Activated B cell treated with CpG ODN at 0.5 μM for 24 hours (primary cell): ENCODE measurements at places on chromosomes 1 and 21.

DNA sequence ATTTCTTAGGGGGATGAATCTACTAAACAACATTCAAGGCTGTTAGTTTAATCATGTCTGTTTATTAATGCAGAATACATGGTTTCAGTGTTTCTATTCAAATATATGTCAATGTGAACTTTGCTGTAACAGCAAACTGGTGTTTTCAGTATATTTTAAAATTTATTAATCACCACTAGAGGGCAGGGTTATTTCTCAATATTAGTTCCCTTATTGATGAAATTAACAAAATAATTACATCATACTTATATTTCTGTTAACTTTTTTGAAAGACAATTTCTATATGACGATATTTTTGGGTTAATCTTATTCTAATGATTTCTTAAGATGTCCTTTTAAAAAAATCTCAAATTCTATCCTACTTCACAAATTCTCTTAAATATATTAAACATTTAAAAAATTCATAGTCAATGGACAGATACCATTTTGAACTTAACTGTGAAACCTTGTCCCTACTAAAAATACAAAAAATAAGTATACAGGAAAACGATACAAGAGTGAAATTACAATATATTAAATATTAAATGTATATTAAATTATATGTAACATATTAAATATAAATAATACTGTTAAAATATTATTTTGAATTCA is 1034.1 kb upstream of the PRMT6 start:
- DNase-seq = no peak

DNA sequence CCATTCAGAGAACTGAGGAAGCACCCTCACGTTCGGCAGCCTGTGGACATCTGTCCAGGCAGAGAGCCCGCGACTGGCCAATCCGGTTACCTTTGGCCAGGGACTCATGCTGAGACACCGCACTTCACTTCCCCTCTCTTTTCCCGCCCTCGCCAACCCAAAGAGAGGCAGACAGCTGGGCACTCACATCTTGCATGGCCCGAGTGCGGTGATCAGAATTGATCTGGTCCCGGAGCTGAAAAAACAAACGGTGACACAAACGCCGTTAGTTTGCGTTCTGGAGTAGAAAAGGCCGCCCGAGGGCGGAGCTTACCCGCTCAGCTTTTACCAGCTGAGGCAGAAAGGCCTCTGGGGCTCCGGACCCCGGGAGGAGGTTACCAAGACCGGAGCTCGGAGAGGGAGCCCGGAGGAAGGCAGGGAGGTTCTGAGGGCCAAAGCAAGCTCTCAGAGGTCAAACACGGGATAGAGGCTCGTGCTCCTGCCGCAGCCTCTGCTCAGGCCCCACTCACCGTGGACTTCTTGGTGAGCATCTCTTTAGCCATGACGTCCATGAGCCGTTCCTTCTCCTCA is 376 bp downstream of the SF3A3 start:
- DNase-seq = no peak

DNA sequence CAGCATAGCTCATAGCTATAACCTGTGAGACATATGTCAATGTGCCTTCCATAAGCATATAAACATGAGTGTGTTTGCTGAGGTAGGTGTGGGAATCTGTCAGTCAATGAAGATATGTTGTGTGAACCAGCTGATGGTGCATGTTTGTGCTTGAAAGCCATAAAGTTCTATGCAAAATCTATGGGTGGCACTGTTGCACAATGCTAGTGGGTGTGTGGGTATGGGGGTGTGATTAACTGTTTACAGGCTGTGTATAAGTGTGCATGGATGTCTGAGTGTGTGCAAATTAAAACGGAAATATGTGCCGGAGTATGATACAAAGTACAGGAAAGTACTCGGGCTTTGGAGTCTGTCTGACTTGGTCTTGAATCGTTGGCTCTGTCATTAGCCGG is 1.0 kb upstream of the ATP2B4 start:
- no peak for DNase-seq

DNA sequence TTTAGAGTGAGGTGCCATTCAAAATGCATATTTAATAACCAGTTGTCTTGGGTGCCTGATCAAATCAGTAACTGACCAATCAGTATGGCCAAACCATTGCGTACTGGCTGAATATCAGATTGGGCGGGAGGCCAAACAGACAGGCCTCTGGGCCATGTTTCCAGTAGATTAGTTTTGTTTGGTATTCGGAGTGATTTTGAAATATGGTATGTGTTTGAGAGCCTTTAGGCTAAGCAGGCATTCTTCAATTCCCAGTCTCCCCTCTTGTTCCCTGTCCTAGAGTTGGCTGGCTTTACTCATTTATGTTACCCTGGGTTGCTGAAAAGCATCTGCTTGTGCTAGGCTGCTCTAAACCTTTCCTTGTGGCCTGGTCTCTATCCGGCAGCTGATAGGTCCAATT is 80.1 kb downstream of the BACH1 start:
- no peak for DNase-seq

- no peak for DNase-seq
These were observed at the start of gene OBSCN for GRCh38 chr1:228207851-228208821. Gene OBSCN (plus strand): TSS chr1:228208044. CDS start chr1:228211784, 3,740 bp downstream.

DNA sequence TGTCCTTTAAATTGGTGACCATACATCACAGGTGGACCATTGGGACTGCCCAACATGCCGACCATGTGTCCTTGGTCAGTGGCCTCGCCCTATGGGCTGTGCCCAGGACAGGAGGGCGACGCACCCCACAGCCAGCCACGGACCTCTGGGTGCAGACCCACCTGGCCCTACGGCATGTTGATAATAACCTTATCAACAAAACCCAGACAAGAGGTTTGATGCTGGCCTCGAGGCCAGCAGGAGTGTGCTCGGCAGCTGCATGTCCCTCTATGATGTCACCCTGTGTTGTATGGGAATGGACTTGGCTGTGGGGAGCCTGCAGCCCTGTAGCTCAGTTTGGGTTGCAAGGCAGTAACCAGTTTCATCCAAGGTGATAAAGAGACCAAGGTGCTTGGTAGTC is 32.1 kb downstream of the SLC37A1 start:
- DNase-seq = no peak

- DNase-seq = no peak
These were observed 235.3 kb downstream of the FAF1 start for GRCh38 chr1:50724626-50725286.

- DNase-seq = no peak
These were observed 63.0 kb downstream of the RHBG start for GRCh38 chr1:156431769-156432668.

DNA sequence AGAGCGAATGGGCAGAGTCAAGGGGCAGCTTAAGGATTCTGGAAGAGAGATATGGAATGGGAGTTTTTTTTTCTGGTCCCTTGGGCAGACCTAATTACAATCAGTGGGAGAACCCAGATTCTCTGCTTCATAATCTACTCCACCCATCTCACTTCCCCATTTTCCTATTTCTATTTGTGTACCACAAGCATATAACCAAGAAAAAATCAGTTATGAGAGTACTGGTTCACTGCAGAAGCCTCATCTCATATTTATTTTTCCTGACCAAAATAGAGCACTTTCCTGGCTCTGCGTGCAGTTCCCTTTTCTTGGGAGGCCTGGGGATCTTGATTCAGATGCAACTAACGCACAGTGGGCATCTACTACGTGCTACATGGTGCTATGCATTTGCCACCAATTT is 82.2 kb upstream of the SLFNL1 start:
- no peak for DNase-seq

DNA sequence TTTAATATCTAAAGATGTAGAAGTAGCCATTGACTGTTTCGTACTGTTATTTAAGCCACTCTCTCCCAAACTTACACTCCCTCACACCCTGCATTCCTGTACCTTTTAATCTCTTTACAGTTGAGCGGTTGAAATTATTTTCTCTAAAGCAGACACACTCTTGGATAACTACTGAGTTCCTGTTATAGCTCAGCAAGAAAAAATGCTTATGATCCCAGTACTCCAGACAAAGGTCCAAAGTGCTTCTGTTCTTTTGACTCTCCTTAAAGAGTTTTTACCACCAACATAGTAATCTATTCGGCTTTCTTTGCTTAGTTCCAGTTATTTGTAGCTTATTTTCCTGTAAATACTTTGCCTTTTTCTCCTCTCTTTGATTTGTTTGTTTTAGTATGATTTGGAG is 100.1 kb downstream of the ATF6 start:
- no peak for DNase-seq

DNA sequence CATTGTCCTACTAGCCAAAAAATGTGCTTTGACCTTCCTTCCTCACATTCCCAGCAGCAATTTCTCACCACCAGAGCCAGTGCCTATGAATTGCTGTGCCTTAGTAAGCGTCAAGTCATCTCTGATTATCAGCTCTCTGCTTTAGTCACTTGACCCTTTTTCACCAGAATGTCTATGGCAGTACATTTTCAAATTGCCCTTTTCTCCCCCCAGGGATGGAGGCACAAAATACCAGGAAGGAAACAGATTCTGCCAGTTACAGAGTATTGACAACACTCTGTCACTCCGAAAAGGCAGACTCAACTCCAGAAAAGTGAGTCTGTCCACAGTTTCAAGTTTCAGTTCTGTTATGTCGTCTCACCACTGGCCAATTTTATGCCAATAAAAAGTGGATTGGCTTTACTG is 167.4 kb downstream of the TNFSF18 start:
- no peak for DNase-seq

- no peak for DNase-seq
These were observed 36.3 kb downstream of the PTGFRN start for GRCh38 chr1:116945996-116946395.

- no peak for DNase-seq
These were observed 300.0 kb upstream of the VAMP3 start for GRCh38 chr1:7470904-7471638.

GRCh38 chr1:169326261-169326955 is 41.2 kb downstream of the NME7 start:
- DNase-seq = no peak

GRCh38 chr1:33903210-33903589 is 39.3 kb downstream of the HMGB4 start:
- no peak for DNase-seq

GRCh38 chr1:165887877-165888551 is 60.6 kb downstream of the UCK2 start:
- DNase-seq = no peak

DNA sequence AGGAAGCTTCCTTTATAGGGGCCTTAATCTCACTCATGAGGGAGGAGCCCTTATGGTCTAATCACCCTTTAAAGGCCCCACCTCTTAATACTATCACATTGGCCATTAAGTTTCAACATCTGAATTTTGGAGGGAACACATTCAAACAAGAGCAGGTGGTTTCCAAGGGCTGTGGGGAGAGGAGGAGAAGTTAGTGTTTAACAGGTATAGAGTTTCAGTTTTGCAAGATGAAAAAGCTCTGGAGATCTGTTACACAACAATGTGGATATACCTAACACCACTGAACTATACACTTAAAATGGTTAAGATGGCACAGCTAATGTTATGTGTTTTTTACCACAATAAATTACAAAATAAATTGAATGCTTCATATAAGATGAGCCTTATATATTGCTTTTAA is 113.4 kb upstream of the DNAH14 start:
- no peak for DNase-seq

DNA sequence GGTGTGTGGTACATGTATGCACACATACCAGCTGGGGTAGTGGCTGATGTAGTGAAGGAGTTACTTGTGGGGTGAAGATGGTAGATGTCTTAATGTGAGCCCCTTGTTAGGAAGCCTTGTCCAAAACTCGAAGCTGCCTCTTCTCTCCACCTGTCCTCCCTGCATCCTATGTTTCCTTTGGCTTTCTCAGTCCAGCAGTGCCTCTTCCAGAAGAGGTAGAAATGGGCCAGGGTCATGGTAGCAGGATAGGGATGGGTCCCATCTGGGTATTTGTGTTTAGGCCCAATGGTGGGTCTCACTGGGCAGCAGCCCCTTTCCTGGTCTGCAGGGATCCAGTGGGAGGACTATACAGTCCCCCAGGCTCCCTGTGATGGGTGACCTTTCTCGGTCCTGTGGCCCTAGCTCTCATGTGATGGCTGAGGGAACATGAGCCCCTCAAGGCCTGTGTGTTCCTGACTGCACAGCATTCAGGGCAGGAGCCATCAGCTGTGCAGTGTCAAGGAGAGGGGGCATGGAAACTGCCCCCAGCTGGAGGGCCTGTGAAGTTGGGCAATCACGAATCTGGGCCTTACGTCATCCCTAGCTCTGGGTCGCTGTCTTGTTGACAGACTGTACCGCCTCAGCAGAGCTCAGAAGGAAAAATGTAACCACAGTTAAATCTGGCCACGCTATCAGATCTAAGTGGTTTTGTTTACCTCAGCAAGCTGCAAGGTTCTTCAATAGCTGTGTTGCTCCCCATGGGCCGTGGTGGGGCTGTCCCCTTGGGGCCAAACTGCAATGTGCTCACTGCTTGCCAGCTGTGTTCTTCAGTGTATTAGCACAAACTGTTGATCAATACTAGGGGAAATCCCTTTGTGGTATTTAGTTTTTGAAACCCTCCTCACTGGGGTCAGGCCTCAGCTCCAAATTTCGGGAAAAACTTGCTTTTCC is 82.7 kb downstream of the NOS1AP start:
- no peak for DNase-seq

DNA sequence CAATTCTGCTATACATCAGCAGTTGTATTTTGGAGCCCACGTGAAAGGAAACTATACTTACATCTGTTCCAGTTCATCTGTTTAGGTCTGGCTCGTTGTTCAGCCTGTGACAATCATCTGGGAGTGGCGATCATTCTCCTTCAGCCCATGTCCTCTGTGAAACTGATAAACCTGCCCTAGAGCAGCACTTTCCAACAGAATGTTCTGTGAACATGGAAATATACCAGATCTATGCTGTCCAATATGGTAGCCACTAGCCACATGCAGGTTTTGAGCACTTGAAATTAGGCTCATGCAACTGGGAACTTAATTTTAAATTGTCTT is 24.5 kb upstream of the COQ8A start:
- no peak for DNase-seq

DNA sequence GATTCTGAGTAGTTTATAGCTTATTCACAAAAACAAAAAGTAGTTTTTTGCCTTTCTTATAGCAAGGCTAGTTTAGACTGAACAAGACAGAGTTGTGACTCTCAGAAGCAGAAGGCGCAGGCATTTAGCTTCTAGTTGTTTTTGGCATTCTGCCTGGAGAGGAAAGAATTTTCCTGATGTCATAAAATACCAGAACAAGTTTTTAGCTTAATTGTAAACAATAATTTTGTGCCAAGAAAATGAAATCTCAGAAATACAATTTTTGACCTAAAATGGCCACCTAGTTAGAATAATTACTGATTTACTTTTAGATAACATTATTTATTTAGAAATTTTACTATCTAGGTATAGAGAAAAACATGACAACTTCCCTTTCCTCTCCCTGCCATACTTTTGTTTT is 1.0 kb downstream of the DNAJB4 start:
- no peak for DNase-seq

GRCh38 chr1:8681911-8682310 is 135.5 kb downstream of the RERE start:
- no peak for DNase-seq

GRCh38 chr1:197862671-197863070 is 39.8 kb upstream of the C1orf53 start:
- no peak for DNase-seq
